ENCODE measurements at places on chromosomes 3 and 15.

- DNase-seq = no peak
Observed at GRCh38 chr3:181929501-181929900, 217.8 kb downstream of the SOX2 start.

- DNase-seq = peak; percentile 73
Observed at GRCh38 chr3:11548721-11549131, 95.0 kb downstream of the VGLL4 start.

DNA sequence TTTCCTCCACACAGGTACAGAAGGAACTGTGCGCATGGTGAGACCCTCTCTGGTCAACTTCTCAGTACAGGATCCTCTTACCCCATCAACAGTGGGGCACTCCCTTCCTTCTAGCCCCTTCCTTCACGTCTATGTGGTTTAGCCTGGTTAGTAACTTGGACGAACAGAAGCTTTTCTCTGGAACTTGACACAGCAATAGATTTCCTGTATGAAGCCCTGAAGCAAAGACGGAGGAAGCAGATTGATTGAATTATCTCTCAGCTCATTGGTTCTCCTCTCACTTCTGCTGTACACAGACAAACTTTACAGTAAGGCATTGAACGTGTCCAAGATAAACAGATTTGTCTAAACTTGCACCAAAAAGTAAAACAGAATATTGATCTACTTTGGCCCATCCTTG, at the start of gene CD200R1:
CD200R1 (minus strand) TSS at position 210 of the 400 bp plus-strand sequence. CDS start 246 bp downstream, outside the sequence.
- no peak for DNase-seq

GRCh38 chr15:59245559-59245958, 38.9 kb downstream of the LDHAL6B start:
- no peak for DNase-seq

DNA sequence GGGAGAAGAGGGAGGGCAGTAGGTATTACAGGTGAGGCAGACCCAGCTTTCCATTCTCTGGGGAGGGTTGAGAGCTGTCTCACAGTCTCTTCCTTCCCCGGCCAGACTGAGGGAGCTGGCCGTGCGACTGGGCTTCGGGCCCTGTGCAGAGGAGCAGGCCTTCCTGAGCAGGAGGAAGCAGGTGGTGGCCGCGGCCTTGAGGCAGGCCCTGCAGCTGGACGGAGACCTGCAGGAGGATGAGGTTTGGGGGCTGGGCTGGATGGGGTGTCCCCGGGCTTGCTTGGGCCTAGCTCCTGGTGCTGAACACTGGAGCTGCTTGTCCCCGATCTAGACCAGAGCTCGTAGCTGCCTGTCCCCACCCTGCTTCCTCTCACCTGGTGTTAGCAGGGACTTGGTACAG, 4.9 kb downstream of the PLA2G4B start:
- no peak for DNase-seq

GRCh38 chr3:107810171-107811071, 280.4 kb downstream of the CD47 start:
- no peak for DNase-seq

- peak; percentile 63 for DNase-seq
Observed at GRCh38 chr15:60340207-60340921, 57.4 kb downstream of the ANXA2 start.

DNA sequence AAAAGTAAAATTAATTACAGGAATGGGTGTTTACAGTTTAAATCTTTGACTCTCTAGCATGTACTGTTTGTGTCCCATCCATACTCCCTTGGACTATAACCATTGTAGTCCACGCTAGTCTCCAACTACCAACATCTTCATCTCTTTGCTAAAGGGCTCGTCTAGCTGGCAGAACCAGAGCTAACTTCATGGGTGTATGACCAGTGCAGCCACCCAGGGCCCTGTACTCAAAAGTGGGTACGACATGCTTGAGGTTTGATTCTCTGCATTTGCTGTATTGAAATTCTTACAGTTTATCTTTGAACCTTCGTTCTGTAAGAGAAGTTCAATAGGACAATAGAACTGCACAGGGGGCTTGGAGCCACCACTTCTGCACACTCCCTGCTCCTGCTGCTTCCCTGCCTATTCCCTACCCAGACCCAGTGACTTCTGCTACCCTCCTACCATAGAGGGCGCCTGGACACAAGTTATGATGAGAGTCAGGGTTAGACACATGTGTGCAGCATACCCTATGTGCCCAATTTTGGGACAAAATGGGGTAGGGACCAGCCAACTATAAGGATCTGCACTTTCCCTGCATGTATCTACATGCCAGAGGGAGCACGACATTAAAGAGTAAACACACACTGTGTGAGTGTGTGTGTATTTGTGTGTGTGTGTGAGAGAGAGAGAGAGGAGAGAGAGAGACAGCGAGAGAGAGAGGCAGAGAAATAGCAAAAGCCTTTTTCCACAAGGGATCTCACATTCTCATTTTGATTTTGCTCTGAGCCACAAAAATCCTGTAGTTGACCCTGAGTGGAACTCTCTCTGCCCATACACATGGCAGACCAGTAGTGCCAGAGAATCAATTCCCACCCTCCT, 59.0 kb upstream of the NECTIN3 start:
- no peak for DNase-seq

- DNase-seq = no peak
Observed at GRCh38 chr3:116285781-116286421, 159.4 kb downstream of the LSAMP start.

- DNase-seq = no peak
Observed at GRCh38 chr15:88619796-88620195, 1.3 kb upstream of the AEN start.

GRCh38 chr15:86062646-86063243, 16.9 kb upstream of the AGBL1 start:
- no peak for DNase-seq

GRCh38 chr15:76339305-76340197, 3.0 kb downstream of the ISL2 start:
- peak; percentile 51 for DNase-seq

DNA sequence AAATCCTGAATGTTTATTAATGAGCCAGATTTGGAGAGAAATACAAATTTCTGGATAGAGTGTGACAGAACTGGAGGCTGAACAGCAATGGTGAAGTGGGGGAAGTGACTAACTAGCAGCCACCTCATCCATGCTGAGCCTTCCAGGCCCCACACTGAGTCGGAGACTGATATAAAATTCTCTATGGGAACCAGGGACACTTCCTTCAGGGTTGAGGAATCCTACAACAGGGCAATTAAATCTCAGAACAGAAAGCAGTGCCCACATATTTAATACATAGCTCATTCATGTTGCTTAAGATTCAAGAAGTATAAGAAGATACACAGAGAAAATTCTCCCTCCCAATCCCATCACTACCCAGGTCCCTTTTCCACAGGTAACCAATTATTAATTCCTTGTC, 49.3 kb downstream of the HACD2 start:
- DNase-seq = peak; percentile 77

DNA sequence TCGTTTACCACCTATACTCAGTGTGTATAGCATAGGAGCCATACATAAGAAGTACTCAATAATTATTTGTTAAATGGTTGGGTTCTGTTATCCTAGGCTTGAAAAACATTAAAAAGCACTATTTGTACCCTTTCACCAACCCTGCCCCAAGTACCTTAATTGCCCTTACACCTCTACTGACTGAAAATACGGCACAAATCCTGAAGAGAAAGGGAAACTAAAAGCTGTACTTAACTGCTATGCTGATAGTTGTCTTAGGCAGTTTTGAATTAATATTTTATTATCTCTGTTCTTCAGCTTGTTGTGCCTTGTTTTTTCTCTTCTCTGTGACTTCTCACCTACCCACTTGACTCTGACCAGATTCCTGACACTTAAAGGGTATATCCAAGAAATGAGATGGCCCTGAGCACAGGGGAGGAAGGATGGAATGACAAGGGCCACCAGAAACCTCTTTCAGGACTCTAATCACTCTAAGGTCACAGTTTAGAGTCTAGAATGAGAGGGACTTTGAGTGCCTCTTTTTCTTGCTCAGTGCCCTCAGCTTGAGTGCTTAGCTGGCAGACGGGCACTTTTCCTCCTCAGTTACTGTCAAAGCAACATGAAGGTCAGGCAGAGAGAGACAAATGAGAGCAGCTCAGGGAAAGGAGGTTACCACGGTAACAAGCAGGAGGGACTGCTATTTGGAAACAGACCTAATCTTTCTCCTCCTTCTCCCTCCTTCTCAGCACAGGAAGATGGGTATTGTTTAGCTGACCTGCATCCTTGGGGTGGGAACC, 136.5 kb downstream of the ZNF609 start:
- peak; percentile 54 for DNase-seq

GRCh38 chr3:159805411-159805772, 183.2 kb upstream of the IL12A start:
- no peak for DNase-seq

- peak; percentile 11 for DNase-seq
Observed at GRCh38 chr3:180594631-180595558, 7.1 kb upstream of the TTC14 start.

DNA sequence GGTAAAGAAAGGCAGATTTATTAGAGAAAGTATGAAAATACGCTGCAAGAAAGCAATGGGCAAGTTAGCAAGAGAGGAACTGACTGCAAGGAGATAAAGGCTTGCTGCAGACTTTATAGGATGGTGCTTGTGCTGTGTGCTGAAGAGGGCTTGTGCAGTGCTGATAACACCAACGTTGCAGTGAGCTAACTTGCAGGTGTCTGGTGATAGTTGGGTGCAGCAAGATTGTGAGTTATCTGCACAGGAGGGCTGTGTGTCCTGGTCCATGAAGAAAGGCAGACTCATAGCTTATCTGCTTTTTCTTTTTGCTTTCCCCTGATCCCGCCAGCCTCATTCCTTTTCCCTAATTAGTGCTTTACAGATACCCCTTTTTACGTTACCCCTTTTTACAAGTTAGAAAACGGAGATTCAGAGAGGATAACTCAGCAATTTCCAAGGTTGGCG, 58.0 kb upstream of the ZNF148 start:
- no peak for DNase-seq

DNA sequence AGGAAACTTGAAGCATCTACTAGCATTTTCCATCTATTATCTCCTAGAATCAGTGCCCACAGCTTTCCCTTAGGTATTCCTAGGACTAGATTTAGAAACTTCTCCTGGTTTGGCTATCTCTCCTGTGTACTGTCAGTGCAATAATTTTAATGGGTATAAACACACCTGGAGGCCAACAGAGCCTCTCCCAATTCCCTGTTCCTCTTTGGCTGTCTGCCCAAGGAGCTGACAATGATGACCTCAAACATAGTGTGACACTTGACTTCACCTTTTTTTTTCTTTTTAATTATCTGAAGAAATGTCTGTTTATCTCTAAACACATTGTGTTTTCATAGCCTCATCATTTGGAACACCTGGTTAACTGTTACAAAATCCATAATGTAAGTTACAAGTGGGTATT, 754.5 kb upstream of the ALCAM start:
- DNase-seq = no peak

GRCh38 chr15:52309154-52309548, 13.5 kb upstream of the MYO5C start:
- DNase-seq = no peak

GRCh38 chr3:23455084-23455483, 252.0 kb downstream of the UBE2E2 start:
- peak; percentile 50 for DNase-seq

DNA sequence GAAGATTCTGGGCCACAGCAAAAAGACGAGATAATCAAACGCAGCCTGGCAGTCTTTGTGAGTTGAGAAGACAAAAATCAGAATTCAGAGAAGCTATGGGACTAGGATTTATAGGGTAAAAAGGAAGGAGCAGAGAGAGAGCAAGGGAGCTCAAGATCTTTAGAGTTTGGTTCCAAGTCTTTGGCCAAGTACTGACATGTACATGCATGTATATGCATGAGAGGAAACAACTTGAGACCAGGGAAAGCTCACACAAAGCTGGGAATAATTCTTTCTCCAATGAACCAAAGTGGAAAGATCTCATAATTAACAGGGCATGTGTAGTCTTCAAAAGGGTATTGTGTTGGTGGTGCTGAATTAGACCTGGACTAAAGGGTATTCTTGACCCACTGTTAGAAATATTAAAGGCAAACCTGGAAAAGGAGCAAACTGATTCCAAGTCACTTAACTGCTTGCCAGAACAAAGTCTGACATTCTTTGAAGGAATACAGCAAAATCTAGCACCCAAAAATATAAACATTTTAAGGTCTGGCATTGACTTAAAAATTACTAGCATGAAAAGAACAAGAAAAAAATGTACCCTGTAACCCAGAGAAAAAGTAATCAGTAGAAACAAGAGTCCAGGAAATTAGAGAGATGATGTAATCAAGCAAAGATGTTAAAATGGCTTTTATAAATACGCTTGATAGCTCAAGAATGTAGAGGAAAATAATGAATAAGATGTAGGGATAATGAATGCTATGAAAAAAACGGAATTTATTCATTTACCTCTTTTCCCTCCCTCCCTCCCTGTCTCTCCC, 226.0 kb upstream of the CGNL1 start:
- no peak for DNase-seq

GRCh38 chr3:9787714-9788113, 4.6 kb downstream of the TADA3 start:
- DNase-seq = no peak

DNA sequence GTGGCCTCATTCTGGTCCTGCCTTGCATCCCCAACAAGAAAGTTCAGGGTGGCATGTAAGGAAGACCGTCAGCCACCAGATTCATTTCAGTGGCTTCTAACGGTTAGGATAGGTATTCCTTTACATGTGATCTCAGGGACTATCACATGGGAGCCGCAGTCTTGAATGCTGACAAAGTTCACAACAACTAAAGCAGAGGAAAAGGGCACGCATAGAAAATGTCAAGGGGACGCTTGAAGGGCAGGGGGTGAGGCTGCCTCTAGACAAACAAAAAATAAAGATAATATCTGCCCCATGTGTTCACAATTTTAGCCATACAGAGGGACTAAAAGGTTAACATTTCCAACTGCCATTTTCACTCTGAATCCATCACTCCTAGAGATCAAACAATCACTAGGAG, 31.9 kb upstream of the ARL8B start:
- no peak for DNase-seq
